DMS79 treated with DMSO at 0.1 percent for 48 hours (cell line): ENCODE measurements at places on chromosomes 4 and X.

DNA sequence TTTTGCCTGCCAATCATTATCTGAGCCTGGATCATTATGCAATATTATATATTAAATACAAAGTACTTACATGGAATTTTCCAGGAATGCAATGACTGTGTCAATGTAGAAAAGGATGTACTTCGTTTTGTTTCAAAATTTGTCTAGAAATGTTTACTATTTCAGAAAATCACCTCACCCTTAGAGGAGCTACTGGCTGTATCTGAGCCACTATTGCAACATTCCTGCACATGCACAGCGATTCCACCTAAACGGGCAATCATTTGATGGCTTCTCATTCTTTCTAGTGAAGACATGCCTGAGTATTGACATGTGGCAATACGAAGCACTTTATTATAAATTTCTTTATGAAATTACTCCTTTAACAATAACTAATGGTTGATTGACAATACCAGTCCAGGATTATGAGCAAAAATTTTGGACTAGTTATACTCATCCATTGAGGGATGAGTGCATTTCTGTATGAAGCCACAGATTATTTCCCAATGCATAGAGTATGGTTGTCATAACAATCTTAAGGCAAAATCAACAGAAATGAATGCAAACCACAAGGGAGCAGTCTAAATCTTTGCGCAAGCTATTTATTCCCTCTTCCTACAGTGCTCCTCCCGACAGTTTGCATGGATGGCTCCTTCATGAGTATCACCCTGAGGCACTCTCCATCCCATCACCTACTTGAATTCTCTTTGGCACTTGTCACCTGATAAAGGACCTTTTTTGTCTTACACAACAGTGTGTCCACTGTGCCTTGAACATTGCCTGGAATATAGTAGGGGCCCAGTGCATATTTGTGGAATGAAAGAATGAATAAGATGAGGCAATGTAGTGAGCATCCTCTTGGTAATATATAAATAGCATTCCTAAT, 35.8 kb upstream of the MMAA start:
- no peak for DNase-seq

DNA sequence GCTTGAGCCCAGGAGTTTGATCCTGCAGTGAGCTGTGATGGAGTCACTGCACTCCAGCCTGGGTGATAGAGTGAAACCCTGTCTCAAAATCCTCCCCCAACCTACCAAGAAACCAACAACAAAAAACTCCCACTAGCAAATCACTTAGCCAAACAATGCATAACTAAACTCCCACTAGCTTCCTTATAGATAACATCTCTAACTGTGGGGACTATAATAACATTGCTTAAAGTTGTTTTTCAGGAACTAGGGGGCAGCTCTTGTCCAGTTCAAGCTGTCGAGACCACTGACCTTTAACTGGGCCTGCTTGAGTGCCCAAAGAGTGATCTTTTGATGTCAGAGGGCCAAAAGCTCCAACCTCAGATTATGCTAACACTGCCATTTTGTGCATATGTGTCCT, 81.7 kb downstream of the FREM3 start:
- DNase-seq: no peak

DNA sequence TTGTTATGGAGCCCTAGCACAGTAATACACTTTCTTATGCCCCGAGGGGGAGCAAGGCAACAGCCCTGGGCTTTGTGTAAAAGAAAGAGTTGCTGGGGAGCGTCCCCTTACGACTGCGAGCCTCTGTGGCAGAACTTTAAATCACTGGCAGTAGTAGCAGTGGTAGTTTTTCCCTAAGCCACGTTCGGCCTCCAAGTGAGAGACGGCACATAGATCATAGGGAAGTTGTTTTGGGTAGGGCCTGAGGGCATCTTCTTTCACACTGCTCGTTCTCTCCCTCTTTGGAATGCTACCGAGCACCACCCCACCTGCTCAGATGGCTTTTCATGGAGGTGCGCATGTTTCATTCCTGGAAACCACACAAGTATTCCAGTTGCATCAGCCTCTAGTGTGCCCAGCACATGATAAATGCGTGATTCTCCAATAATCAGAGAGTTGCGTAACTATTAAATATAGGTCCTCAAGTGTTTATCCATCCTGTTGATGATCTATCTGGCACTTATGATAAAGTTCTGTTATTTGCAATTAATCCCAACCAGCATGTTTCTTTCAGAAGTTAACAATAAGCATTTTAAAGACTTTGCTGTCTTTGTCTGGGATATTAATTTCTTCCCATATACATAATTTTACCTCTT, 7.0 kb upstream of the SYNPO2 start:
- no peak for DNase-seq

DNA sequence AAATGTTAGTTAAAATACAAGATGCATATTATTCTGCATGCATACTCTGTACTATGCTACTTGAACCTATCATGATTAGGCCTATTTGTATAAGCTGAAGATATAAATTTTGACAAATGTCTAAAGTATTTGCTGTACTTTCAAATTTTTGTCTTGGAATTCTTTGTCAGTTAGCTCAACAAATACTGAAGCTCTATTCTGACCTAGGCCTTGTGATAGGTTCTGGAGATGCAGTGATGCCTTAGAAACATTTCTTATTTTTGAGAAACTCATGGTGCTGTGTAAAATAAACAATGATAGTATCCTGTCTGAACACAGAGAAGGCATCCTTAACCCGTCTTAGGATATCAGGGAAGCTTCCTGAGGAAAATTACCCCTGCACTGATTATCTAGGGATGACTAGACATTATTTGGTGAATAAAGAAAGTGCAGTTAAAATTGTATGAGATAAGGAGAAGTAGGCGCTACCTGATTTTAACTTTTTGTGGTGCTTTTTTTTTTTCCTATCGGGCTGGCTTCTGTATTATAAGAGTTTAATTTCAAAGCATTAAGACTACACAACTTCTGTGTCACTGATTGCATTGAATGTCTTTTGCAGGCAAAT, 43.4 kb downstream of the MOB1B start:
- no peak for DNase-seq

DNA sequence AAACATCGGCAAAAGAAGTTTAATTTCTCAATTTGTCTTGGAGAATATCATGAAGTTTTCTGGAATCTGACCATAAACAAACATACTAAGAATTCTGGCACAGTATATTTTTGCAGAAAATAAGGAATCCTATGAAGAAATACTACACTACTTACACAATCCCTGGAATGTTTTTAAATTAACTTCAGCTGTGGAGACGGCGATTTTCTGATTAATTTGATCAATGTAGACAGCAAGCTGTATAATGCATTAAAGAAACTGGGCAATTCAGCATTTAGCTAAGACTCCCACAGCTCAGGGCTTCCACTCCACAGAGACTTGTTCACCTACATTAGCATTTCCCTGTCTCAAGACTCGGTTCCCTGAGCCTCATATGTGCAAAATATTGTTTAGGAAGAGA, 12.2 kb downstream of the EGFL6 start:
- no peak for DNase-seq

- peak; percentile 22 for DNase-seq
Measured at GRCh38 chrX:50204364-50204899, at the start of gene CCNB3. TSS of gene CCNB3 (plus strand) at chrX:50204765. CDS start at chrX:50285164, 80,399 bp downstream.

- DNase-seq: no peak
Measured at GRCh38 chr4:71472946-71473345, 134.1 kb downstream of the SLC4A4 start.

- DNase-seq: no peak
Measured at GRCh38 chr4:3420956-3421355, 20.8 kb upstream of the HGFAC start.

GRCh38 chr4:173169178-173169427, 492 bp downstream of the GALNT7 start:
- DNase-seq: no peak

- no peak for DNase-seq
Measured at GRCh38 chr4:90824266-90825150, 697.3 kb downstream of the CCSER1 start.
